LHCN-M2 (cell line): ENCODE measurements at places on chromosomes 16 and 17.

DNA sequence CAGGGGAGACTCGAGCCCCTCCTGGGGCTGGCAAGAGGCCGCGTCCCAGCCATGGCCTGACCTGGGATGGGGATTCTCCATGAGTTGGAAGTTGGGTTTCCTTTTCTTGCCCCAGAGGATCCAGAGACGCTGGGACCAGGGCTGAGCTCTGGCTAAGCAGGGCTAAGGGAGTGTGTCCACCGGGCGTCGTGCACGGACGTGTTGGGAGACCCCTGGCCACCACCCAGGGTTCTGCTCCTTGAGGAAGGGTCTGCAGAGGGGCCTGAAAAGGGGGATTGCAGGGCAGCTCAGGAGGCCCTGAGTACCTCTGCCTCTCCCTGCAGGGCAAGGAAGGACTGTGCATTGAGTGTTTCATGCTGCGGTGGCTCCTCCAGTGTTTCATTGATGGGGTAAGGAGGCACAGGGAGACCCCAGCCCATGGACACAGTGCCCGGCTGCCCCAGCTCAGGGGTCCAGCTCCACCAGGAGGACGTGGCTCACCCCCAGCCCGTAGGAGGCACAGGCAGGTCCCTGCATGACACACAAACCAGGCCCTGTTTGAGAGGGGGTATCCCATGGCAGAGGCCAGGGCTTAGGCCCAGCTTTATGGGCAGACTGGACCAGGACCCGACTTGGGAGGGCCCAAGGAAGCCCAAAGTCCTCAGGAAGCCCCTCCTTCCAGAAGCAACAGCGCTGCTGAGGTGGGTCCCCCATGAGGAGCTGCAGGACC is 47.5 kb downstream of the USP22 start:
- no peak for DNase-seq

DNA sequence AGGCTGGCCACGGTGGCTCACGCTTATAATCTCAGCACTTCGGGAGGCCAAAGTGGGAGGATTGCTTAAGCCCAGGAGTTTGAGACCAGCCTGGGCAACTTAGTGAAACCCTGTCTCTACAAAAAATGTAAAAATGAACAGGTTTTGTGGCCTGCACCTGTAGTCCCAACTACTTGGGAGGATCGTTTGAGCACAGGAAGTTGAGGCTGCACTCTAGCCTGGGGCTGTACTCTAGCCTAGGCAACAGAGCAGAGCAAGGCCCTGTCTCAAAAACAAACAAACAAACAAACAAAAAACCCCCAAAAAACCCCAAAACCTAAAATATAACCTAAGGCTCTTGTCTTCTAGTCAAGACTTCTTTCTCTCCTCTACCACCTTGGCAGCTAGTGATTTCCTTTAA is 7.4 kb upstream of the HIGD1B start:
- no peak for DNase-seq

DNA sequence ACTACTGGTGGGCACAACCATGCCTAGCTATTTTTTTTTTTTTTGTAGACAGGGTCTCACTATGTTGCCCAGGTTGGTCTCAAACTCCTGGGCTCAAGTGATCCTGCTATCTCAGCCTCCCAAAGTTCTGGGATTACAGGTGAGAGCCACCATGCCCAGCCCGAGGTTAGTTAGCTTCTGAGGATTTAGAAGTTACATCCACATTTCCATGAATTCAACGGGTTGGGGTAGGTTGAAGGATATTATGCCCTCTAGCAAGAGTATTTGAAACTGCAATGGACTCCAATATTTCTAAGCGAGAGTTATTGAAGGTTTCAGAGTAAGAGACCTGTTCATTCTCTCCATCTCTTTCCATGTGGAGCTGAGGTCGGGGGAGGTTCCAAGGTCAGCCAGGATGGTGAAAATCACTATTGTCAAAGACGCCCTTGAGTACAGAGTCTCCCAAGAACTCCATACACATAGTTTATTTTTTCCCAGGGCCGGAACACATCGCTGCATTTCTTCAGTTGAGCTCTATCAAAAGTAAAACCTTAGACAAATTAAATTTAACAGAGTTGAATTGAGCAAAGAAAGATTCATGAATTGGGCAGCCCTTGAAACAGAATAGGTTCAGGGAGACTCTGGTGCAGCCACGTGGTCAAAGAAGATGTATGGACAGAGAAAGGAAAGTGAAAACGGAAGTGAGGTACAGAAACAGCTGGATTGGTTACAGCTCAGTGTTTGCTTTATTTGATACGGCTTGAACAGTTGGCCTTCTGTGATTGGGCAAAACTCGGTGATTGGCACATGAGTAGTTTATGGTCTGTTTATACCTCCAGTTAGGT is 19.0 kb upstream of the ITPRIPL2 start:
- peak; percentile 39 for DNase-seq

DNA sequence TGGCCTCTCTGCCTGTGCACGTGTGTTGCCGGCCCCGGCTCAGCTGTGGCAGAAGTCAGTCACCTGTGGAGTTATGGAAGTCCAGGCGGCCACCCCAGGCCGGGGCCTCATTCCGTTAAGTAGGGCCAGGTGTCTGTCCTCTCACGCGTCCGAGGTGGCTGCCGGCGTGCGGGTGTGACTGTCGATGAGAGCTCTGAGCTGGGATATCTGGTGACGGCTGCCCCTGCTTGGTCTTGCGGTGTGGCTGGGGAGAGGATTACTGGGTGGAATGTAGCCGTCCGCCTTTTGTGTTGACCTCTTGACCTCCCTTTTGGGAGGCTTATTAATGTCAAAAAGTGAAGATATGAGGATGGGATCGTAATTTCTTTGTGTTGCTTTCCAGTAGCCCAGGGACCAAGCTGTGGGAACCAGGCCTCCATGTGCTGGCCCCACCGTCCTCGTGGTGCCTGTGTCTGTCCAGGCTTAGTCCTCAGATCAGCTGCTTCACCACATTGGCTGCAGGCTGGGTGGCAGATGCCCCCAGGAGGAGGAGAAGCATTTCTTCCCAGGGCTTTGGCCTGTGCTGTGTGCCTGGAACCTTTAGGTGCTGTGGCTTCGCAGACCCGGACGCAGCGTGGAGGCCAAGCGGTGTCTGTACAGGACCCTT is 23.0 kb upstream of the ZNF750 start:
- peak; percentile 21 for DNase-seq

DNA sequence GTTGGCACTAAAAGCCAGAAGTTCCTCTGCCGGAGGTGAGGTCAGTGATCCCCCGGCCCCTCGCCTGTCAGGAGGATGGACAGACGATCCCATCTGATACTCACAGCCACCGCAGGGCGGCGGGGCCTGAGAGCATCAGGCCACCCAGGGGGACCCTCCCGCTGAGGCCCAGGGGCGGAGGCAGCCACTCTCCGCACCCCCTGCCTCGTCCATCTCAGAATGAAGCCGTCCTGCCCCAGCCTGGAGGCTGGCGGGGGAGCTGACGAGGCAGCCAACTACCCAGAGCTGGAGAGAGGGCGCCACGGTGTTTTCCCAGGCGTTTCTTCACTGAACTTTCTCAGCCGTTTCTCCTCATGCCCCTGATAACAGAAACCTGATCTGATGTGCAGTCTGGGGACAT is 22.6 kb downstream of the TPSD1 start:
- no peak for DNase-seq

DNA sequence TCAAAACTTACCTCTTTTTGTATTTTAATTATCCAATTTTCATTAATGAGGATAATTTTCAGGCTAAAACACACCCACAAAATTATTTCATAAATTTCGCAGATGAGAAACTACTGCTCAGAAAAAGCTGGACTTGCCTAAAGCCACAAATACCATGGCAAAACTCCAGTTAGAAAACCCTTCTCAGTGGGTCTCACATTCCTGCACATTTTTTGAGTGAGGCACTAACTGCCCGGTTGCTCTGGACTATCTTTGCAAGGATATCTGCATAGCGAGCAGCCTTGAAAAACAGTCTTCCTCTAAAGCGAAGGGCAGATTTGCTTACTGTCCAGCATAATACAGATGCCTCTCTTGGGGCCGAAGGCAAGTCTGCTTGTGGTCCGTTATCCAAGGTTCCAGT is 9.8 kb downstream of the MPHOSPH6 start:
- no peak for DNase-seq

DNA sequence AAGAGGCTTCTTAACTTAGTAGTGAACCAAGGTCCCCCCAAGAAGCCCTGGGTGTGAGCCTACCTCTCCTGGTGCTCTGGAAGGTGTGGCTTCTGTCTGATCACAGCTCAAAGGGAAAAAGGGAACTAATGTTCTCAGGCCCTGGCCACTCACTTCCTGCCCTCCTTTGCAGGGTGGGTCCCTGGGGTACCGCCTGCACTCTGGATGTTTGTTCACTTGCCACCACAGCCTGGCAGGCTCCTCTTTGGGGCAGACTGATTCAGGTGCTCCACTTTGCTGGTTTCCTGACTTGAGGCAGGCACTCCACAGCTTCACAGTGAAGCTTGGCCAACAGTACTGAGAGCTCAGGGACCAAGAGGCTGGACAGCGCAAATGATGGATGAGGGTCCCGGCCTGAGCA is 5.9 kb upstream of the MYO15A start:
- DNase-seq: no peak
